Stimulated activated CD8-positive, alpha-beta memory T cell treated with anti-CD3 and anti-CD28 coated beads, Interleukin-4, amount 100 ng/mL, for 1 hour (primary cell): ENCODE measurements at places on chromosomes 6 and 20.

- no peak for DNase-seq
Measured at GRCh38 chr6:62324834-62325233, 38.8 kb upstream of the KHDRBS2 start.

DNA sequence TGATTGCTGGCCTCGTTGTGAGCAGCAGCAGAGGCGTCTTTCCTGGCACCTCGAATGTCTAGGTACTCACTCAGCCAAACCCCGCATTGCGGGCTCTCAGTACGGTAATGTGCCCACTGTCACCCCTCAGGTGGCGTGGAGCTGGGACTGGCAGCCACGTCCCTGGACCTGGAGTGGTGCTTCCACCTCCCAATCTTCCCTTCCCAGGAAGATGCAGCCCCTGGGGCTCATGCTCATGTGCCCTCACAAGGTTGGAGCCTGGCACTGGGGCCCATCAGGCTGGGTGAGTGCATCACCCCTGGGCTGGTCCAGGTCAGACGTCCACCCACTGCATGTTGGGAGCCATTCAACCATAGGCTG is 75.7 kb downstream of the TCP11 start:
- no peak for DNase-seq

GRCh38 chr6:89205819-89206218 is 11.3 kb downstream of the GABRR1 start:
- DNase-seq: no peak

DNA sequence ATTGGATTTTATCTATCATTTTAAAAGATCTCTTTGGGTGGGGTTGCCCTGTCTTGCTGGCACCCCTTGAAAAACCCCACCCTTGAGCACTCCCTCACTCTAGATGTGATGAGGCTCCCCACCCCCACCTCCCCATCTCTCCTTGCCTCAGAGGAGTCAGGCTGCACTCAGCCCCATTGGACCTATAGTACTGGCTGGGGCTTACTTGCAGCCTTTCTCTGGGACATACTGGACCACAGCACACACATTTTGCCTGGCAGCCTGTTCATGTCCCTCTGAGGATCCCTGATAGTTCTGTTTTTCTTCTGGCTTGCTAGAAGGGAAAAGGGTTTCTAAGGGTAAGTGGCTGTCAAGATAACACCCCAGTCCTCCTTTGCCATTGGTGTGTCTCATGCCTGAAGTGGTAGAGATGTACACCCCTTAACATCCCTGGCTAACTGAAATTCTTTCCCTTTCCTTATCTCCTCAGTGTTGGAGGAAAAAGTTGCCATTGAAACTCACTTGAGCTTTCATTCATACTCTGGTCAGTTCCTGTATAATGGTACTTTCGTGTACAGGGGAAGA is 553.4 kb upstream of the CITED2 start:
- DNase-seq: no peak

DNA sequence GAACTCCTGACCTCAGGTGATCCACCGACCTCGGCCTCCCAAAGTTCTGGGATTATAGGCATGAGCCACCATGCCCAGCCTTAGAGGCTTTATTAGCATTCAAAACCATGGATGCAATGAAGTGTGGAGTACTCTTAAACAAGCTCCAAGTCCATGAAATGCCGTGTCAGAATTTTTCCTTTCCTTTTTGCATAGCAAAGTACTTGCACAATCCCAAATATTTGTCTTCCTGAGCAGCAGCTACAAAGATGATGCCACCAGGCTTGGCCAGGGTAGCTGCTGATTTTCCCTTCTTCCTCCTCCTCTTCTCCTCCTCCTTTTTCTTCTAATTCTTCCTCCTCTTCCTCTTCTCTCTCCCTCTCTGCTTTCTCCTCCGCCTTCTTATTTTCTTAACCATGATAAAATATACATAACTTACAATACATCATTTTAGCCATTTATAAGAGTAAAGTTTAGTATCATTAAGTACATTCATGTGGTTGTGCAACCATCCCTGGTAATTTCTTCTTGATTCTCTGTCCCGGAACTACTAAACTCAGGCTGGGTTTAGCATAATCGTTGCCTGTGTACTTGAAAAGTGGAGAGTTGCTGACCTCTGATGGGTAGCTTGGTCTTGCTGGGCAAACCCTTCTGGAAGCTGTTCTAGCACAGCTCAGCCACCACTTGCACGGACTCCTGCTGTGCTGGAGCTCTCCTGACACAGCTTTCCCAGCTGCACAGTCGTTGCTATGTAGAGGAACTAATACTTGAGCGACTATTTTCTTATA is 20.3 kb downstream of the MUCL3 start:
- DNase-seq: no peak

- no peak for DNase-seq
Measured at GRCh38 chr6:31651602-31652191, 764 bp downstream of the BAG6 start.

DNA sequence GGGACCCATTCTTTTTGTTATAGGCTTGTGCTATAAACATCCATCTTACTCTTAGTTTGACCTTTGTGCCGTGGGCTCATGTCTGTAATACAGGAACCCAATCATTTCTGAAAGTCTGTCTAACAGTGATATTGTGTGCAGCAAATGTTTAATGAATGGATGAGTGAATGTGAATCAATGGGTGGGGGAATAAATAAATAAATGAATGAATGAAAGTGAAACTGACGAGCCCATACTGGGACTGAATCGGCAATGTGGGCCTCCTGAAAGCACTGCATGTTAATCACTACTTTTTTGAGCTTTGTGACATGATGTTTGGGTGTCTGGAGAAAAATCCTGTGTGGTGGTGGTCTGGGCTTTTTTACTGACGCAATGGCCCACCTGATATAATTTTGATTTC is 175.0 kb downstream of the GMPR start:
- DNase-seq: no peak

DNA sequence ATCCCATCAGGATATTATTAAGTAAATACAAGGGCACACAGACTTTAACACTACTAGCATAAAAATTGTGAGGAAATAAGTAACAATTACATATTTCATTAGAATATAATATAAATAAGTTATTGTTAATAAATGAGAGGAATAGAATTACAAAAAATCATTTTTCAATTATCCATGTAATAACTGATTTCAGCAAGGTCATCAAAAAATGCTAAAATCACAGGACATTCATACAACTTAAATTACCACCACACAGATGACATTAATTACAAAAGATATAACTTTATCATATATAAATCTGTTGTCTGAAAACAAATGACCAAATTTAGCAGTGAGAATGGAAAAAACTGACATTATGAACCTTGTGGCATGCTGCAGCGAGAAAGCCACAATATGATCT is 37.0 kb downstream of the STX7 start:
- DNase-seq: no peak

- DNase-seq: no peak
Measured at GRCh38 chr6:1858196-1858595, 248.5 kb downstream of the FOXC1 start.

- no peak for DNase-seq
Measured at GRCh38 chr6:43746613-43747102, 23.4 kb upstream of the VEGFA start.

DNA sequence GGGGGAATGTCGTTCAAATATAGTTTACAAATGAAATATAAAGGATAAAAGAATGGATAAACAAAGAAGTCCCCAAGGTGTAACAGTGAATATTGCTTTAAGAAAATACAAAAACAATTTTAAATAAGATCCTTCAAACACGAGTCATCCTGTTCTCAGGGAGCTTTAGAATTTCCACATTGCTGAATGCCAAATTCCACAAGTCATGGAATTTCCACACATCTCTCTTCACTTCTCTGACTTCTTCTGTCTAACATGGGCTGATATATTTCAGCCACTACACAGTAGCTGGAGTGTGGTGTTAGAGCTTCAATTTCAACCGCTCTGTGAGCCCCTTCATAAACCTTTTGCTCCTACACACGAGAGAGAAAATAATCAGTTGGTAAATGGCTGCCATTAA is 28.0 kb downstream of the IL22RA2 start:
- no peak for DNase-seq

DNA sequence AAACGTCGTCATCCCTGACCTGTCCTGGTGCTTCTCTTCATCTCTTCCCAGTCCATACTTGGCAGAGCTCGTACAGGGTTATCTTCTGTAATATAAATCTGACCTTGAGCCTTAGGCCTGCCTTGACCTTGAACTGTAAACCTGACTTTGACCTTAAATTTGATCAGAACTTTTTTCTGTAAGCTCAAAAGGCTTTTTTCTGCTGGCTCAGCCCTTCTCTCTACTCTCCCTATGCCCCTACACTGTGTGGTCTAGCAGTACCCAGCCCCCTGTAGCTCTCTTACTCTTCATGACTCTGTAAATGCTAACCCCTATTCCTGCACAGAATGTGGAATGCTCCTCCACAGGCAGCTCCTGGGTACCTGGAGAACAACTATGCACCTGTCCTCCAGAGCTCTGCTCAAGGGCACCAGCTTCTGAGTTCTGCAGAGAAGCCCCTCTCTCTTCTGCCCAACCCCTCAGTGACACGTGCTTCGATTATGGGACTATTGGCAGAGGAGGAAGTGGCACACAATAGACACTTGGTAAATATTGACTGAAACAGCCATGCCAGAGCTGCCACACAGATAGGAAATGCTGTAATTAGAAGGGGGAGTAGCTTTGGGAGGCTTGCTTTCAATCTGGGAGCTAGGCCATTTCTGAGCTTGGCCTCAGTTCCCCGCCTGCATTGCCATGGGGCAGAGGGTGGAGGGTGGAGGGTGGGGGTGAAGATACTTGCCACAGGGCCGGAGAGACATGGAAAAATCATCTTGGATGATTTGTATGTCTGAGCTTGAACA is 15.4 kb downstream of the SNPH start:
- DNase-seq: no peak

GRCh38 chr6:133551847-133552341 is 310.7 kb downstream of the EYA4 start:
- no peak for DNase-seq

DNA sequence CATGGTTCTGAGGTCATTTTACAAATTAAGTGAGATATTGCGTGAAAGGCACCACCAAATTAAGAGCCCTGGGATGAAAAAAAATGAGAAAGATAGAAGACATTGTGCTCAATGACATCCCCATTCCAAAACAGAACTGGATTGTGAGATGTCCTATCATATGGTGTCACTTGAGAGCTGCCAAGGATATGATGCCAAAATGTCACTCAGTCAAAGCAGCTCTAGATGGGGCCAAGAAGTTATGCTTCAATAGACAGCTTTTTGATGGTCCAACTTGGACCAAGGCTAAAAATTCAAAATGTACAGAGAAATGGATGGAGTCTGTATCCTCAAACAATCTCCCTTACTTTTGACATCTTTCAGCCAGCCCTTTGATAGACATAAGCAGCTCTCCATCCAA is 180.8 kb downstream of the UST start:
- no peak for DNase-seq

DNA sequence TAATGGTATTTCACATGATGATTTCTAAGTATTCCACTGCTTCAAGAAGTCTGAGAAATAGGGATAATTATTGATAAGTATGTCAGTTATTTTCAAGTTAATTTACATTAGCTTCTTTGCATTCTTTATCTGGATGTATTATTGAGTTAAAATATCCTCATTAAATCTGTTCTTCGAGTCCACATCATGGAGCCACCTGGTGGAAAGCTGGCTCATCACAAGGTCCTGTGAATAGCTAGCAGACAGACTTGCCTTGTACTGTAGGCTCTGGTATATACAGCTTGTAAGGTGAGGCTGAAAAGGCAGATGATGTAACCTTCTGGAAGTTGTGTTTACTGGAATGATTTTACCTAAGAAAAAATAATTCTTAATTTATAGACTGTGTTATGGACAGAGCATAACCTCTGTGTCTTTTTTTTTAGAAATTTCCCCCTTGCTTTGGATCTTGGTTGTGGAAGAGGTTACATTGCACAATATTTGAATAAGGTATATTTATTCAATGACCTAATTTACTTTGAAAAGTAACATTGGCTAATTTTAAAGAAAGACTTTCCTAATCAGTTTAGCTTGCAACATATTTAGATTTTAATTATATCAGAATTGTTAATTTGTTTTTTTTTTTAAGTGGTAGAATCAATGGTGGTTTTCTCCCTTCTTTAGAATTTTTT is 3.5 kb downstream of the NDUFAF5 start:
- no peak for DNase-seq

GRCh38 chr20:46970937-46971630 is 76.4 kb downstream of the EYA2 start:
- no peak for DNase-seq

DNA sequence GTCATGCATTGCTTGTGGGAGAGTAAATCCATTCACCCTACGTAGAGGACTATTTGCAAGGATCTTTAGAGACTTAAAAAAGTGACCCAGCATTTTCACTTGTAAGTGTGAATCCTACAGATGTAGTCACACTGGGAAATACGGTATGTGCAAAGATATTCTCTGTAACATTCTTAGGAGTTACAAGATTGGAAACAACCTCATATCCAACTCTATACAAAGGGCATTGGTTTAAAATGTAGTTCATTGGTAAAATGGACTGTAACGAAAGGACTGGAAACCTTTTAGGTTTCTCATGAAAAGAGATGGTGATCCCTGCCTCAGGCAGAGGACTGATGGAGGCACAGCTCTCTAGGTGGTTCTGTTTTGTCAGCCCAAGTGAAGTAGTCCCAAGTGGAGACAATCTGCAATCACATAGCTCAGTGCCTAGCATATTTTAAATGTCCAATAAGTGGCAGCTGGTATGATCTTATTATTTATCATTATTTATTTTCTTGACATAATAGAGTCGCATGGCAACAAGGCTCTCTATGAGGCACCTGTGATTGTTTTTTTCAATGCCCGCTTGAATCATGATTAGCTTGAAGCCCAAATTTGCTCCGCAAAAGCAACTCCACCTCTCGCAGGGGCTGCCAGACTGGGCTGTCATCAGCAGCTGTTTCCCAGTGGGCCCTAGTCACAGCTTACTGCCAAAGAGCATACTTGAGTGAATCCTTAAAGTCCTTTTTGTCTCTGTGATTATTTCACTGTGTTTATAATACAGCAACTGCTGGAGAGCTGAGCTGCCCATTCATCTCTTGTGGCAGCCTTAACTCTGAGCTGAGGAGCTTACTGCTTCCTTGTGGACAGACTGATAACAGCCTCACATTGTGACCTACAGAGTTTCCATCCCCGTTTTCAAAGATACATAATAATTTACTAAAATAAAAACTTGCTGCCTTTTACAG is 19.8 kb upstream of the ENPP1 start:
- no peak for DNase-seq
